Astrocyte of the spinal cord (primary cell): ENCODE measurements at places on chromosomes 12 and 14.

DNA sequence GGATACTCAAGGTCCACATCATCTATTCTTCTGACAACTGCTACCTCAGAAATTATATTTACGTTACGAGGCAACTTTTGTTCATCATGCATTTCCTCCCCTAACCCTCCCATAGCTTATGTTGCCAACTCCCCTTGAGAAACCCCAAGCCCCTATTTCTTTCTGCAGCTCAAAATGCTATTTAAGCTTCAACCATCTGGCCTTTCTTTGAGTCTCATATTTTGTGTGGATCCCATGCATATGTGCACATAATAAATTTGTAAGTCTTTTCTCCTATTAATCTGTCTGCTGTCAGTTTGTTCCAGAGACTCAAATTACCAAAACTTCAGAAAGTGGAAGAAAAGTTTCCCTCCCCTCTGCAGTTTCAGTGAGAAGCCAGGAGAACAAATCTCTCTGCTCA, 444.1 kb downstream of the TRHDE start:
- no peak for DNase-seq

DNA sequence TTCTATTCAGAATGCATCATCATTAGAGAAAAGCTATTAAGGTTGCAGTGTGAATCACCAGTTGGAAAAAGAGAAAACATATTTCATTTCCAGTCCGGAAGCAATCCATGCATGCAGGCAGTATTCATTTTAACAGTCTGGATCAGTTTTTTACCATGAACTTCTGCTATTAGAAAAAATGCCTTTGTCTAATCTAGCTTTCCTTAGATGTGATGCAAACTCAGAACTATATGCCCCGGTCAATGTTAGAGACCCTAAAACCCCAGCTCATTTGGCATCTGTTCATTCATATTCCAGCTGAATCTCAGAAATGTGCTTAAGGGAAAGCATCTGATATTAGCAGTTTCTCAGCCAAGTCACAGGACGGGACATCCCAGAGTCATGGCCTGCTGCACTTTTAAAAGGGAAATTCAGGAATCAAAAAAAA, 8.5 kb downstream of the IRAK3 start:
- DNase-seq = no peak

GRCh38 chr14:20757965-20758364, 10.2 kb upstream of the EDDM3B start:
- no peak for DNase-seq

DNA sequence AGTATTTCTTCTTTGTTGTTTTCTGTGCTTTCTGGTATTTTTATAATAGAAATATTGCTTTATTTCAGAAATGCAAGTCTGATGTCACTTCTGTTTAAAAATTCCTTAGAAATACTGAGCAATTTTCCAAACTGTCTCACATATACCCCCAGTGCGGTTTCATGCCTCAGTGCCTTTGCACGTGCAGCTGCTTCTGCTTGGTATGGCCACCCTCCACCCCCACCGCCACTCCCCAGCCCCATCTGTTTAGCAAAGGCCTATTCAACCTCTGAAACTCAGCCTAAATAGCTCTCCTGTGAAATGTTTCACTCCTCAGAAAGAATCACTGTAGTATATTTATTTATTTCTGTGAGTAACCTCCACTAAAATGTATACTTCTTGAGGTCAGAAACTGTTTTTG, 52.3 kb downstream of the PPM1H start:
- DNase-seq = no peak

DNA sequence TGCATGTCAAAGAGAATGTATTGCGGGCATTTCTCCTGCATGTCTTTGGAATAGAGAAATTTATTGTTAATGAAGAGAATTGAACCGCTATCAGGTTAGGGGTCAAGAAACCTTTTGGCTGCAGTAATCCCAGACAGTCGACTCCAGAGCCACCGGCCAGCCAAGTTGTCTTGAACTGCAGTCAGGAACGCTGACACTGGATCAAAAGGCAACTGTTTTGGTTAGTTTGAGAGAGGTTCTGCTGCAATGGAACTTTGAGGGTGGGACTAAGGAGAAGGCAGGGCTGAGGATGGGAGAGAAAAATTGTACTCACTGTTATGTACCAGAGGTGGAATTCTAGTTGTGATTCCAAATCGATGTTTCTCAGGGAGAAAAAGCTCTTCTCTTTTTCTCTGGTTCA, 28.2 kb downstream of the PPFIBP1 start:
- DNase-seq = no peak
